ENCODE measurements at places on chromosomes 11 and 22. TPM values are rescaled to one million over a fixed set of nuclear protein-coding genes. Genes with fewer than 3 reads are reported as not detected.

DNA sequence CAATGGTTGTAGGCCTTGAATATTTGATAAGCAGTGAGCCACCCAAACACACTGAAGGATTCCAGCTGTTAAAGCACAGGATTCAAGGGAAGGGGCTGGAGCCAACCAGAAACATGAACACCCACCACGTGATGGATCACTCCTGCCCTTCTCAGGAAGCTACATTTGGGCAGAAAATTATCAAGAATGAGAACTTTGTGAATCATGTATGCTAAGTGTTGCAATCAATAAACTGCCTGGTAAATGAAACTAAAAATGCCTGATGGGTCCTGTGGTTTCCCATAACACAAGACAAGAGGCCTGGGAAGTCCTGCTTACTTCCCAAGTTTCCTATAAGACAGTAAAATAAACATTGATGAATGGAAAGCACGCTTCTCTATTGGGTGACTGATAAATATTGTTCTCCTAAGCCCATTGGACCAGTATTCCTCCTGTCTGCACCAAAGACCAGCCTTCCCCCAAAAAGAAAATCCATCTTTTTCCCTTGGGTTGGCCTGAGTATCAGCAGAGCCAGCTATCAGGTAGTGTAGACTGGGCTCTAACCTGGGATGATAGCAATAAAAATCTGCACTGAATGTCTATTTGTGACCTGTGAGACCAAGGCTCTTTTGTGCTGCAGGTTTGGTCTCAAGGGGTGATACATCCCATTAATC, 98.4 kb downstream of the CCDC83 start:
- H3K4me3 ChIP-seq: no peak overlapping the region
- H3K4me1 ChIP-seq: peaks cover 4% of the 10 kb centered on the region
- DNase-seq: no peak

The KDM4E gene
- not detected for total RNA-seq

- H3K4me3 ChIP-seq: no peak overlapping the region
- no peaks in the 10 kb centered on the region for H3K4me1 ChIP-seq
- H3K36me3 ChIP-seq: no peaks in the 10 kb centered on the region
- no peak overlapping the region for H3K27ac ChIP-seq
- peaks cover 12% of the 10 kb centered on the region for H3K27me3 ChIP-seq
Observed at GRCh38 chr11:79447038-79447786, 6.4 kb upstream of the TENM4 start.

The GGTLC2 gene
- total RNA-seq: not detected

GRCh38 chr11:33930317-33931021, 38.6 kb upstream of the LMO2 start:
- peaks cover 21% of the 10 kb centered on the region for H3K27me3 ChIP-seq
- no peak overlapping the region for H3K4me3 ChIP-seq
- DNase-seq: no peak
- H3K4me1 ChIP-seq: peaks cover 2% of the 10 kb centered on the region
- peaks cover 3% of the 10 kb centered on the region for H3K36me3 ChIP-seq

DNA sequence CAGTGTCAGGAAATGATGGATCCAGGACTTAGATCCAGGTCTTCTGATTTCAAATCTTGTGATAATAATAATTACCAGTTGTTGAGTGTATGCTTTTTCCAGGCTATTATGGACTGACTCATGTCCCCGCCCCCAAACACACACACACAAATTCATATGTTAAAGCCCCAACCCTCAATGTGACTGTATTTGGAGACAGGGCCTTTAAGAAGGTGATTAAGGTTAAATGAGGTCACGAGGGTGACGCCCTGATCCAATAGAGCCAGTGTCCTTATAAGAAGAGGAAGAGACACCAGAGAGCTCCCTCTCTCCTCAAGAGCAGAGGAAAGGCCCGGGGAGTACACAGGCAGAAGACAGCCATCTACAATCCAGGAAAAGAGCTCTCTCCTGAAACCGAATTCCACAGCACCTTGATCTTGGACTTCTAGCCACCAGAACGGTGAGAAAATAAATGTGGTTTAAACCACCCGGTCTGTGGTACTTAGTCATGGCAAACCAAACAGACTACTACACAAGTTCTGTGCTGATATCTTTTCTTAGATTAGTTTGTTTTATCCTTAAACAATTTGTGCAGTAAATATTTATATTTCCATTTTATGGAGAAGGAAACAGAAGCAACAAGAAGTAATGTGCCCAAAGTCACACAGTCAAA, 8.2 kb downstream of the TMPRSS5 start:
- no peak overlapping the region for H3K27ac ChIP-seq
- no peak overlapping the region for H3K4me3 ChIP-seq

- no peaks in the 10 kb centered on the region for H3K36me3 ChIP-seq
- H3K27me3 ChIP-seq: peaks cover 21% of the 10 kb centered on the region
- peaks cover 4% of the 10 kb centered on the region for H3K4me1 ChIP-seq
- H3K4me3 ChIP-seq: no peak overlapping the region
- DNase-seq: no peak
- H3K27ac ChIP-seq: no peak overlapping the region
Observed at GRCh38 chr22:41563051-41563711, 2.4 kb downstream of the CSDC2 start.

- no peak overlapping the region for H3K27ac ChIP-seq
- peaks cover 6% of the 10 kb centered on the region for H3K4me1 ChIP-seq
- H3K27me3 ChIP-seq: peaks cover 17% of the 10 kb centered on the region
- H3K4me3 ChIP-seq: peak overlapping the region; percentile 75
- no peak for DNase-seq
Observed at GRCh38 chr22:20299746-20300136, 20.1 kb downstream of the DGCR6L start.

GRCh38 chr22:43479962-43480361, 68.1 kb downstream of the MPPED1 start:
- H3K27ac ChIP-seq: no peak overlapping the region
- no peaks in the 10 kb centered on the region for H3K36me3 ChIP-seq

The KIRREL3 gene
- total RNA-seq: not detected

DNA sequence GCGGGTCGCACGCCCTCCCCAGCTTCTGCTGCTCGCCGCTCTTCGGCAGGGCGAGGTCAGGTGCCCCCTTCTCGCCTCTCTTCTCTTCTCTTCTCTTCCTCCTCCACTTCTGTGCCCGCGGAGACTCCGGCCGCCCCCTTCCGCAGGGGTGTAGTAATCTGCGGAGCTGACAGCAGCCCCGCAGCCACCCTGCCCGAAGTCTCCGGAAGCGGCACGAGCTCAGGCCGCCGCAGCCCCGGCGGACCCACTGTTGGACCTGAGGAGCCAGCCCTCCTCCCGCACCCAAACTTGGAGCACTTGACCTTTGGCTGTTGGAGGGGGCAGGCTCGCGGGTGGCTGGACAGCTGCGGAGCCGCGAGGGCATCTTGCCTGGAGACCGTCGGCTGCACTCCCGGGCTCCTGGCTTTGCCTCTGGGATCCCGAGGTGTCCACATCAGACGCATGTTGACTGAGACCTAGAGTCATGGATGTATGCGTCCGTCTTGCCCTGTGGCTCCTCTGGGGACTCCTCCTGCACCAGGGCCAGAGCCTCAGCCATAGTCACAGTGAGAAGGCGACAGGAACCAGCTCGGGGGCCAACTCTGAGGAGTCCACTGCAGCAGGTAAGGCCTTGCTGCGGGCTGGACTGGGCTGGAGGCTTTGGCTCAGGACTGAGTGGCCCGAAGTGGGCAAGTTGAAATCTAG, 486 bp downstream of the STIM1 start:
- peaks cover 66% of the 10 kb centered on the region for H3K4me1 ChIP-seq
- H3K4me3 ChIP-seq: peak overlapping the region; percentile 84
- no peaks in the 10 kb centered on the region for H3K27me3 ChIP-seq
- H3K36me3 ChIP-seq: peaks cover 28% of the 10 kb centered on the region

DNA sequence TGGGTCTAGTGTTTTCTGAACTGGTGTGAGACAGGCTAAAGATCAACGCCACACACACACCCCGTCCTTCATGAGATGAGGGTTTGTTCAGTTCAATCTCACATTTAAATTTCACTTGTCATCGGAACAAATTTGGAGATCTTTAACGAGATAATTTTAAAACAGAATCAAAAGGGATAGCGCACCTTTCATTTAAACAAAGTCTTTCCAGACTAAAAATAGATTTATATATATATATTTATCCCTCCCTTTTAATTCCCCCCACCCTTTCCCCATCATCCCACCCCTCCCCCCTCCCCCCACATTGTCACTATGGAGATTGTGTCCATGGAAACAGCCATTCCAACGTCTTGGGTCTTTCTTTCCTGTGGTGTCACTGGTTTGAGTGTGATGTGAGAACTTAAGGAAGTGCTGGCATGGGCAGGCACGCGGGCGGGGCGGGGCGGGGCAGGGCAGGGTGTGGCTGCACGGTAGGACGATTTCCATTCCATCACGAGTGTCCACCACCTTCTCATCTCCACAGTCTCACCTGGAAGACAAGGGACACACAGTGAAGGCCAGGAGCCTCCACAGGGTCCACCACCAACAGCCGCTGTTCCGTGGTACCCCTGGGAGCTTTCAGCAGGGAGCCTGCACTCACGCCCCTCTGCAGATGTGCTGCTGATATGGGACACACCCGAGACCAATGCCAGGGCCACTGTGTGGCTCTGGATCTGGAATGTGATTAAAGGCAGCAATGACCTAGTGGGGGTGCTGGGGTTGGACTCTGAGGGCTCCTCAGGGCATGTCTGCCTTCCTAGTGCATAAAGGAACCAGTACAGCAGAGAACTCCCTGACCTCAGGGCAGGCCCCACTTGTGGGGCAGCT, 30.5 kb upstream of the CYP2D6 start:
- H3K27me3 ChIP-seq: no peaks in the 10 kb centered on the region
- H3K36me3 ChIP-seq: peaks cover 17% of the 10 kb centered on the region
- DNase-seq: no peak
- peaks cover 2% of the 10 kb centered on the region for H3K4me1 ChIP-seq

The KRTAP5-2 gene
- total RNA-seq: not detected

The CECR2 gene
- not detected for total RNA-seq

DNA sequence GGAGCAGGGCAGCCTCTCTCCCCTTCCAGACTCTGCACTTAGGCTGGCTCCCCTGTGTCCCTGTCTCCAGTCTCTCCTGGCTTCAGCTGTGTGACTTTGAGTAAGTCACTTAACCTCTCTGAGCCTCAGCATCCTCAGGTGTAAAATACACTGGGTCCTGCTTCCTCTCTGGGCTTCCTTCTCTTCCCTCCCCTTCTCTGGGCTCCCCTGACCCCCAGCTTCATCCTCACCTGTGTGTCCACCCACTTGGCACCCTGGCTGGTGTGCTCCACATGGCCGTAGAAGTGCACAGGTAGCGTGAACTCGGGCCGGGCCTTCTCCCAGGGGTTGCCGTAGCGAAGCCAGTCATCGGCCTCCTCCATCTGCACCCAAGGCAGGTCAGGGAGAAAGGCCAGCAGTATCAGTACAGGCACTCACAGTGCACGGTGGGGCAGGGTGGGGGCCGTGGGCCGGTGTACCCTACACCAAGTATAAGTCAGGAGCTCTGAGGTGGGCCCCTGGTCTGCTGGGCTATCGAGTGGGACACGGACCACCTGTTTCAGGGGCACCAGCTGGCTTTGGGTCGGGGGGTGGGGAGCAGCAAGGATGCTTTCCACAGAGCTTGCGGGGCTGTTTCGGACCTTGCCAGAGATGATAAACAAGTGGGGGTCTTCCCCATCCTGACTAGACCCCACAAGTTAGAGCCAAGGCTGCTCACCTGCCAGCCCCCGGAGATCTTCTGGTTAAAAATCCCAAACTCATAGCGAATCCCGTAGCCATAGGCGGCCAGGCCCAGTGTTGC, 2.0 kb downstream of the PYGM start:
- peaks cover 18% of the 10 kb centered on the region for H3K36me3 ChIP-seq
- H3K27me3 ChIP-seq: no peaks in the 10 kb centered on the region
- peak overlapping the region; percentile 26 for H3K27ac ChIP-seq
- no peak for DNase-seq
- H3K4me1 ChIP-seq: peaks cover 35% of the 10 kb centered on the region

The KLHDC7B gene
- 12.0 TPM for total RNA-seq

The PC gene
- total RNA-seq: 11.7 TPM

DNA sequence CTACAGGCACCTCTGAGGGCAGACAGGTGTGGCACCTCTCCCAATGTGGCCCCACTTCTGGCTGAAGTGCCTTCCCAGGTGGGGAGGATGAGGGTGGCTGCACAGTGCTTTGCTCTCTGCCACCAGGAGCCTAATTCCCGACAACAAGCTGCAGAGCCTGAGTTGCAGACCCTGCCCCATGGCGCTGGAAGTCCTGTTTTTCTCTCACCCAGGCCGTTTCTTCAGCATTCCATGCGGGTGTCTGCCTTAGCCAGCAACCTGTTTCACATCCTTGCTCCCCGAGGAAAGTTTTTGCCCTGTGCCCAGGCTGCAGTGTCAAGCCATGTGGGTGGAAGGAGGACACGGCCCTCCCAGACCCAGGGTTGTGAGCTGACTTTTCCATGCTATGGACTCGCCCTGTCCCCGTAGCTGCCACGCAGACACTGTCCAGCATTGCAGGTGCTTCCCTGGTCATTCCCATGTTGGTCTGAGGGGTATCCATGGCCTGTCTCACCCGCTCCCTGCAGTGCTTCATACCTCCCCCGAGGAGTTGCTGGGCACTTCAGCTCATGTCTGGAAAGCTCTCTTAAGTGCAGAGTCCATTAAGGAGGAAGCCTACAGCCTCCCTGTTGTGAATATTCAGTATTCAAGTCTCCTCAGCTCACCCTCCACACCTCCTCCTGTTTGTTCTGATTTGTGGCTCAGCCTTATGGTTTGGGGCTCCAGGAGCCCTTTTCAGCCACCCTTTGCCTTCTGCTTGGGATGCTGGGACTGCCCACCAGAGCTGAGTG, 2.9 kb downstream of the DAGLA start:
- H3K4me1 ChIP-seq: peaks cover 4% of the 10 kb centered on the region
- no peak overlapping the region for H3K27ac ChIP-seq
- H3K27me3 ChIP-seq: peaks cover 34% of the 10 kb centered on the region
- H3K36me3 ChIP-seq: no peaks in the 10 kb centered on the region

- H3K4me3 ChIP-seq: no peak overlapping the region
- H3K27me3 ChIP-seq: no peaks in the 10 kb centered on the region
- H3K27ac ChIP-seq: no peak overlapping the region
- DNase-seq: no peak
- H3K36me3 ChIP-seq: no peaks in the 10 kb centered on the region
- no peaks in the 10 kb centered on the region for H3K4me1 ChIP-seq
Observed at GRCh38 chr11:131864228-131864627, 493.8 kb downstream of the NTM start.

GRCh38 chr22:29431986-29432385, 6.4 kb upstream of the RFPL1 start:
- H3K4me1 ChIP-seq: no peaks in the 10 kb centered on the region
- H3K27ac ChIP-seq: no peak overlapping the region

The APOBEC3A gene
- total RNA-seq: not detected

The CCDC134 gene
- 20.3 TPM for total RNA-seq

The CLDN5 gene
- not detected for total RNA-seq

The FCHSD2 gene
- total RNA-seq: 49.6 TPM

Measured in activated CD8-positive, alpha-beta T cell treated with anti-CD3 and anti-CD28 coated beads, Interleukin-2, amount 10 ng/mL, durations not matched to agents 7 days and 5 days (primary cell).